ENCODE measurements at places on chromosomes 11 and 22. TPM values are rescaled to one million over a fixed set of nuclear protein-coding genes. Genes with fewer than 3 reads are reported as not detected.

BATF2 gene
- total RNA-seq, result 0.56 TPM

TPBGL gene
- total RNA-seq, result not detected

RIC3 gene
- total RNA-seq, result not detected

IFT27 gene
- total RNA-seq, result 18.3 TPM

ACR gene
- not detected for total RNA-seq

DNA sequence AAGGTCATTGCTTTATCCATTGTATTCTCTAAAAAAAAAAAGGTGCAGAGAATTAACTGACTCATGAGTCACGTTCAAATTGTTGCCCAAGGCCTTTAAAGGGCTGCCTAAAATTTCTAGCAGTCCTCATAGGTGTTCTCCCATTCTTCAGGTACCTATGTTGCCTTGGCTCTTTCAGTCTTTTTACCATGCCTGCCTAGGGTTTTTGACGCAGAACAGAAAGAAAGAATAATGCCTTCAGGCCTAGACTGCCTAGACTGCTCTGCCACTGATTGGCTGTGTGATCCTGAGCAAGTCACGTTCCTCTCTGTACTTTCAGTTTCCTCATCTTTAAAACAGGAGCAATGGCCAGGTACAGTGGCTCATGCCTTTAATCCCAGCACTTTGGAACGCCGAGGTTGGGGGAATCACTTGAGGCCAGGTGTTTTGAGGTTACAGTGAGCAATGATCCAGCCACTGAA lies 21.5 kb downstream of the CTSC start:
- H3K4me1 ChIP-seq, result peaks cover 14% of the 10 kb centered on the region
- peaks cover 10% of the 10 kb centered on the region for H3K36me3 ChIP-seq
- no peak overlapping the region for H3K4me3 ChIP-seq
- H3K27ac ChIP-seq, result no peak overlapping the region

SAA2 gene
- total RNA-seq, result not detected

DNAL4 gene
- total RNA-seq, result 6.9 TPM

DNA sequence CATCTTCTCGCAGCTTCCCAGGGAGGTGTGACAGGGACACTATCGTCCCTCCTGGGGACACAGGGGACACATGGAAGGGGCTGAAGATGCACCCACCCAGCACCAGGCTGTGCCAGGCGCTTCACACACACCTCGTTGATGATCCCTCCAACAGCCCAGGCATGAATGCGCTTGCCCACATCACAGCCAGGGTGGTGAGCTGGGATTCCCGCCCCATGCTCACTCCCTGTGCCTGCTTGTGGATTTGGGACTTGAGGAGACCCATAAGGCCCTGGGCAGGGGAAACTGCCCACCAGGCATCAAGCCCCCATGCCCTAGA lies 57.8 kb downstream of the OTOG start:
- H3K27me3 ChIP-seq, result peaks cover 3% of the 10 kb centered on the region
- no peak overlapping the region for H3K4me3 ChIP-seq
- no peaks in the 10 kb centered on the region for H3K4me1 ChIP-seq
- DNase-seq, result no peak

DNA sequence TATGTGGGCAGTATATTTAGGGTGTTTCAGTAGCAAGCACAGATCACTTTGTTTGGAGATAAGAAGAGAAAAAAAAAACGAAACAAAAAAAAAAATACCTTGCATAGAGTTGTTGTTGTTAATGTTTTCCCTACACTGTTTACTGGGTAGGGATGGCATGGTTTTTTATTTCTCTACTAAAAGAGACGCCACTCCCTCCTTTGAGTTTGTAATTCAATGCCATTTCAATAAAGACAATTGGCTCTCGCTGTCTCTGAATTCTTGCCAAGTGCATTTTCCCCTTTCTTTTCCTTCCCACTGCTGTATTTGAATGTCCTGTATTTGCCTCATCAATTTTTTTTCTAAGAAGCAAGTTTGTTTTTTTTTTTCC lies 213.9 kb upstream of the UBASH3B start:
- H3K4me1 ChIP-seq, result peaks cover 5% of the 10 kb centered on the region
- H3K36me3 ChIP-seq, result no peaks in the 10 kb centered on the region
- peak overlapping the region; percentile 36 for H3K4me3 ChIP-seq
- H3K27me3 ChIP-seq, result peaks cover 12% of the 10 kb centered on the region
- DNase-seq, result no peak
- H3K27ac ChIP-seq, result peak overlapping the region; percentile 35

- no peaks in the 10 kb centered on the region for H3K4me1 ChIP-seq
- peaks cover 1% of the 10 kb centered on the region for H3K27me3 ChIP-seq
- H3K4me3 ChIP-seq, result no peak overlapping the region
Measured at GRCh38 chr22:43854121-43854785, 8.1 kb downstream of the SULT4A1 start.

MRGPRX3 gene
- total RNA-seq, result not detected

TBX1 gene
- not detected for total RNA-seq

DNA sequence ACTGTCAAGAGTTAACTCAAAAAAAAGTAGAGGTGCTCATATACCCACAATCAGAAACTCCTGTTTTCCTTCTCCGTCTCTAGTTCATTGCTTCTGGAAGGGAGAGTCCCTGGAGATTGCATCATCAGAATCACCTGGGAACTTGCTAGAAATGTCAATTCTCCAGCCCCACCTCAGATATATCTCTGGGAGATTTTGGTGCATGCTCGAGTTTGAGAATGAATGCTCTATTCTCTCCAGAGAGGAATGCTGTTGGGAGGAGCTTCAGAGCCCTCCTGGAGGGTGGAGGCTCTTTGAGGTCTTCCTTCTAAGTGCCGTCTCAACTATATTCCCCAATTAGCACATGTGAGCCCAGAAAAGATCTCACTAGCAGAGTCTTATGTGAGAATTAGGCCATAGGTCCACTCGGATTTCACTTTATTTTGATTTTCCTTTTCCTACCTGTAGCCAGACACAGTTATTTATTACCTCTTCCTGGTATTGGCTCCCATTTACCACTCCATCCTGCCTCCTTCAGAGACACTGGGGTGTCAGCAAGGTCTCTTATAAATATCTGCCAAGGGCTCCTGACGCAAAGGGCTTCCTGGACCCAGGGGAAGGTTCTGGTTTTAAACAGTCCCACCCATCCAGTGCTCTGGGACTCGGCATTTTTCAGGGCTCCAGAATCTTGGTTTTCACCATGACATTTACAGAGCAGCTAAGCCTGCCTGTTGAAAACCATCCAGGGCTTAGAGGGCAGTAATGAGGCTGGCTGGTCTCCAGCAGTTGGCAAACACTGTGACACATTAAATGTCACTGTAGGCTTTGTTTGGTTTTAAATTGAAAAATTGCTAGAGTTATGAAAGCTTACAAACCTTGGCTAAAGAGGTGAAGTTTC lies 136.2 kb downstream of the CD44 start:
- no peak overlapping the region for H3K4me3 ChIP-seq
- no peak for DNase-seq
- H3K27ac ChIP-seq, result no peak overlapping the region
- H3K27me3 ChIP-seq, result no peaks in the 10 kb centered on the region
- H3K36me3 ChIP-seq, result no peaks in the 10 kb centered on the region

TEAD1 gene
- 69.2 TPM for total RNA-seq

MYRF gene
- total RNA-seq, result 1.6 TPM

DNA sequence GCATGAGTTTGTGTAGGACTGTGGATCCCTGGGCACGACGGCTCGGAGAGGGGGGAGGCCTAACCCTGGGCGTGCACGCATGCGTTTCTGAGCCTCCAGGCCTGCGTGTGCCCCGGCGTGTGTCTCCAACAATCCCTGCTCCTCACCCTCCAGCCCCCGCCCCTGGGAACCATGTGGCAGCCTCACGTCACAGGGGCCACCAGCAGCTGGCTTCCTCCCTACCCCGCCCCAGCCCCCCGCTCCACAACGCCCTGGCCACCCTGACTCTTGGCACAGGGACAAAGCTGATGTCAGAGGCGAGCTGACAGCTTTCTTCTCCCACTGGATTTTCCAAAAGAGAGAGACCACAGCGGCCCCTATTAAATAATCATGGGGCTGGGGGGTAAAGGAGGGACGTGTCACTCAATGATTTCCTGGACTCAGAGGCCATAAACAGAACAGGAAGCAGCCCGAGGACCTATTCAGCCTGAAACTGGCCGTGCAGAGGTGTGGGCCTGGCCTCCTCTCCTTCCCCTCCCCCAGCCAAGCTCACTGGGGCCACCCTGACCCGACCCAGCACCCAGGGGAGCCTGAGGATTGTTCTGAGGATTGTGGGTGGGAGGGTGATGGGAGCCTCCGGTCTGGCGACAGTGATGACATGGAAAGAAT lies 6.8 kb upstream of the LIF start:
- H3K27ac ChIP-seq, result peak overlapping the region; percentile 76
- no peaks in the 10 kb centered on the region for H3K27me3 ChIP-seq
- peaks cover 42% of the 10 kb centered on the region for H3K4me1 ChIP-seq
- no peak overlapping the region for H3K4me3 ChIP-seq

ZBTB16 gene
- not detected for total RNA-seq

DNAJB7 gene
- not detected for total RNA-seq

GRCh38 chr11:133306019-133306418 lies 226.3 kb downstream of the OPCML start:
- H3K4me3 ChIP-seq, result no peak overlapping the region
- H3K27me3 ChIP-seq, result no peaks in the 10 kb centered on the region
- no peak for DNase-seq
- no peak overlapping the region for H3K27ac ChIP-seq
- no peaks in the 10 kb centered on the region for H3K4me1 ChIP-seq

- no peaks in the 10 kb centered on the region for H3K4me1 ChIP-seq
- H3K4me3 ChIP-seq, result no peak overlapping the region
- DNase-seq, result no peak
- H3K36me3 ChIP-seq, result peaks cover 2% of the 10 kb centered on the region
- H3K27me3 ChIP-seq, result no peaks in the 10 kb centered on the region
- H3K27ac ChIP-seq, result no peak overlapping the region
Measured at GRCh38 chr11:2128130-2128510, 11.1 kb downstream of the IGF2 start.

- H3K4me3 ChIP-seq, result no peak overlapping the region
- H3K27ac ChIP-seq, result no peak overlapping the region
- DNase-seq, result no peak
- no peaks in the 10 kb centered on the region for H3K36me3 ChIP-seq
- H3K27me3 ChIP-seq, result no peaks in the 10 kb centered on the region
Measured at GRCh38 chr11:22076271-22076930, 116.5 kb upstream of the ANO5 start.
